ENCODE measurements at places on chromosomes 12 and 14. TPM values are rescaled to one million over a fixed set of nuclear protein-coding genes. Genes with fewer than 3 reads are reported as not detected.

DNA sequence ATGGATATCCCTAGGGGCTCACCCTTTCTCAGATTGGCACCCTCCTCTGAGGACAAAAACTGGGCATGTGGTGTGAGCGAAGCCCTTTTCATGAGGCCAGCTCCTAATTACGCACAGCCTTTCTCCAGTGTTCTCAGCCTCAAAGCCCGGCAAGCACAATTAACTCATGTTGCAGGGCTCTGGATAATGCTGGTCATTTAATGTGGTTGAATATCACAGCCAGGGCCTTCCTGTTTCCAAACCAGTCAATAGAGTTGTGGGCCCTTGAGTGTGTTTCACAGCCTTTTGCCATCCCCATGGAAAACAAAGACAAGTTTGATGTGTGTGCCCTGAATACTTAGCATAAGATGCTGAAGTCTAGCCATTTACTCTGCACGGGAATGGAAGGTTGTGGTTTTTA is 114.2 kb upstream of the ARHGAP5 start:
- no peak for DNase-seq

DNA sequence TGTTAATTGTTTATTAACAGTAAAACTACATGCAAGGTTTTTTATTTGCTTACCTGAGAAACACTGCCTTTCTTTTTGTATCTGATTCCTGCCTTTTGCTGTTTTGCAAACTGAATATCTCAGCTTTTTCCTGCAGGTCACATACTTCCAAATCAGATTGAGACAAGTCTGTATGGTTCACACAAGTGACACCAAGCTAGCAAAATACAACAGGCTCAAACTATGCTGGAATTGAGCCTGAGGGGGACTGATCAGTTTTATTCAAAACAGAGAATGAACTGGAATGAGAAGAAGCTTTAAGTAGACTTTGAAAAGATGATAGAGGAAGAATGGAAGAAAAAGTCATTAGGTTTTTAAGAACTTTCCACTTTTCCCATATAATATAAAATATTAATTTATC is 12.2 kb upstream of the CDK17 start:
- no peak for DNase-seq

DNA sequence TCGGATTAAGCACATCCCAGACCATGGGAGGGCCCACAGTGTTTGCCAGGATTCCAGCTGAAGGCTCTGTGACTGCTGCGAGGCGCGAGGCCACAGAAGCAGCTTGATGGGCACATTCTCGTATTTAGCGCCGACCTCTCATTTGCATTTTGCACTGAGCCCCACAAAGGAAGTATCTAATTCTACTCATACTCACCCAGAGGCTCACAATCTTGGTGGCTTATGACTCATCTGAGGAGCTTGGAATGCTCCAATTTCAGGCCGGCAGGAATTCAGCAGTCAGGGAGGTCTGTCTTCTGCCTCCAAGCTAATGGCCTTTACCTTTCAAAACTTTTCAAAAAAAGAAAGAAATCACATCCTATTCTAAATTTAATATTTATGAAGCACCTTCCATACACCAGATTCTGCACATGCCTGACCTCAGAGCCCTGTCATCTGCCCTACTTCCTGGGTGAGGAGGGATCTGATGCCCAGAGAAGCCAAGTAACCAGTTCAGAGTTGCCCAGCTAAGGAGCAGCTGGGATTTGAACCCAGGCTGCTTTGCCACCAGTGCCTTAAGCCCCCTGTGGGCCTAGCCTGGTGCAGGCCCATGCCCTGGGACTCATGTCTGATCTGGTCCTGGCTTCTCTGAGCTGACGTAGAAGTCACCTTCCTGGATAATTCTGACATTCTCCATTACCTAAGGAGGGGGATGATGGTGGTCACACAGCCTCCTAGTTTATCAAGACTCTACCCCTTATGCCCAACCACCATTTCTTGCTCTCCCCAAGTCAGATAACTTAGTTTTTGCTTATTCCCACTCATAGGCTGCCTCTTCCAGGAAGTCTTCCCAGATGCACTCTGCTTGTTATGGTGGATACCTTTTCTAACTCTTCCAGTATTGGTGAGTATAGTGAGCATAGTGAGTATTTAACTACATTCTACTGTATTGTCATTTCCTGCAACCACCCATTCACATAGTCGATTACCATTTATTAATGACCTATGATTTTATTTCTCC is 198.9 kb downstream of the RBM19 start:
- DNase-seq: no peak

PLA2G1B gene
- total RNA-seq: not detected

GRCh38 chr14:100606687-100607610 is 19.7 kb upstream of the BEGAIN start:
- no peak for DNase-seq

- peak; percentile 90 for DNase-seq
Measured at GRCh38 chr12:32535288-32535999, 136.1 kb downstream of the FGD4 start.

FAM186B gene
- total RNA-seq: 0.47 TPM

DNA sequence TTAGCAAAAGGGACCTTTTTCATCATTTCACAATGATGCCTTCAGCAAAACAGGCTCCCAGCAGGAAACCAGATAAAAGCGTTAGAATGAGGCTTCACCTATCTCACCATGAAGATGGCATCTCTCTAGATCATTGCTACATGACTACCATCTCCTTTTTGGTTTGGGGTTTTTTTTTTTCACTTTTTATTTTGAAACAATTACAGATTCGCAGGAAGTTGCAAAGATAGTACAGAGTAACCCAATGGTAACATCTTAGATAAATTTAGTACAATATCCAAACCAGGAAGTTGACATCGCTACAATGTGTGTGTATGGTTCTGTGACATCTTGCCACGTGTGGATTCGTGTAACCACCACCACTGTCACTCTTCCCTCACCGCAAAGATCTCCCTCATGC is 22.3 kb upstream of the PWP1 start:
- no peak for DNase-seq

PMCH gene
- total RNA-seq: not detected

IFNG-AS1 gene
- not detected for total RNA-seq

- no peak for DNase-seq
Measured at GRCh38 chr12:31037931-31038330, 35.7 kb upstream of the DDX11 start.

DNA sequence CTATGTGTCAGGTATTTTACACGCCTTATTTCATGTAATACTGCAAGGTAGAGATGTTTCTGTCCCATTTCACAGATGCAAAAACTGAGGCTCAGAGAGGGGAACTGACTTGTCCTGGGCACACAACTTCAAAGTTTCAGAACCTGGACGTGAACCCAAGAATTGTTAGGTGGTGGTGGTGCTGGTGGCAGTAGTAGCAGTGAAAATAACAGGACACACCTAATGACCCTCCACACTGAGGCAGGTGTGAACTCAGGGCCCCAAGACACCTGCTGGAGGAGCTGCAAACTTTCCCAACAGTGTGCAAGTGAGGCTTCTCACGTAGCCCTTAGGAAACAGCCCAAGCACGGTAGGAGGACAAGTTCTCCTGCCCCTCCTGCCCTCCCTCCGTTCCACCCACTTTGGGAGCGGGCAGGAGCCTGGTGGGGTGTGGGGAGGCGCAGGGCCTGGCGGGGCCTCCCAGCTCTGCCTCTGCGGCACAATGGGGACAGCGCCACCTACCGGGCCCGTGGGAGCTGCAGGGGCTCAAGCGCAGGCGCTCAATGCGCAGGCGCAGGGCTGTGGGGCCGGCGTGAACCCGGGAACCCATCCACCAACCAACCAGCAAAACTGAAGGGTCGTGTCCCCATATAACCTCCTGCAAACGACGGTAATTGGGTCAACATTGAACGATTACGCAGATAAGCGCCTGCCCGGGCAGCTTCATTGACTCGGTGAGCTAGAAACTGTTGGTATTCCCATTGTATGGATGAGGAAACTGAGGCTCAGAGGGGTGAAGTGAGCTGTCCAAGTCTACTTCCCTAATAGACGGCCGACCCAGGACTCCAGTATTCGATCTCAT is 12.0 kb upstream of the TRPV4 start:
- DNase-seq: peak; percentile 95

- no peak for DNase-seq
Measured at GRCh38 chr12:103687253-103687652, 100.2 kb downstream of the STAB2 start.

DNA sequence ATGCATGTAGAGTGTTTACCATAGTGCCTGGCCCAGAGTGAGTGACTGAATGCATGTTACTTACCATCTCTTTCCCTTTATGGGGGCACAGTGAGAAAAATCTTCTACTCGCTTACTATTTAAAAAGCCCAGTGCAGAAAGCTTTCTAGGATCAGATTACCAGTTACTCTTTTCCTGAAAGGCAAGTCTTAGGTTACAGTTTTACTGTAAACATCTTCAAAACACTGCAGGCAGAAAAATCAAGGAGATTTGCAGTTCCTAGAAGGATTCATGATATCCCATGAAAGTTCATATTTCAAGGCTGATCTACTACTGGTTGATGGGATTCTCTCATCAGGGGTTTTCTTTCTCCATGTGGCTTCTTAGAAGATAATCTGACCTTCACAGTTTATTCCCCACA is 29.3 kb upstream of the DAAM1 start:
- DNase-seq: no peak

DNA sequence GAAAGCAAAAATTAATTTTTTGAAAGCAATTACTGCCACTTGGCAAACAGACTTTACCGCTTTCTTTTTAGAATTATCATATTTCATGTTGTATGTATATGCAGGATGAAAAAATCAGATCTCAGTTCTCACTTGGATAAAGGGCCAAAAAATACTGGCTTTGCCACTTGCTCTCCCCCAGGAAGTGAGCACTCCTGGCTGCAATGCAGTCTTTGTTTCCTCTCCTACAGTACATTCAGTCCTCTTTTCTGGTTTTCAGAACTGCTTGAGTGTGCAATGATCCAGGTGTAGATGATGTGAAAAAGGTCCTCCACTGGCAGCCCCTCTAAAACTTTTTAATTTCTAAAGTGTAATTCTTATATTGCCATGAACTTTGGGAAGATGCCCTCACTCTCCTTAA is 183.4 kb downstream of the SLC25A21 start:
- DNase-seq: no peak

TCL1B gene
- not detected for total RNA-seq

NKX2-1 gene
- not detected for total RNA-seq

AP1G2 gene
- total RNA-seq: 15.5 TPM

GRCh38 chr14:21019366-21019765 is 5.5 kb downstream of the NDRG2 start:
- no peak for DNase-seq

DNA sequence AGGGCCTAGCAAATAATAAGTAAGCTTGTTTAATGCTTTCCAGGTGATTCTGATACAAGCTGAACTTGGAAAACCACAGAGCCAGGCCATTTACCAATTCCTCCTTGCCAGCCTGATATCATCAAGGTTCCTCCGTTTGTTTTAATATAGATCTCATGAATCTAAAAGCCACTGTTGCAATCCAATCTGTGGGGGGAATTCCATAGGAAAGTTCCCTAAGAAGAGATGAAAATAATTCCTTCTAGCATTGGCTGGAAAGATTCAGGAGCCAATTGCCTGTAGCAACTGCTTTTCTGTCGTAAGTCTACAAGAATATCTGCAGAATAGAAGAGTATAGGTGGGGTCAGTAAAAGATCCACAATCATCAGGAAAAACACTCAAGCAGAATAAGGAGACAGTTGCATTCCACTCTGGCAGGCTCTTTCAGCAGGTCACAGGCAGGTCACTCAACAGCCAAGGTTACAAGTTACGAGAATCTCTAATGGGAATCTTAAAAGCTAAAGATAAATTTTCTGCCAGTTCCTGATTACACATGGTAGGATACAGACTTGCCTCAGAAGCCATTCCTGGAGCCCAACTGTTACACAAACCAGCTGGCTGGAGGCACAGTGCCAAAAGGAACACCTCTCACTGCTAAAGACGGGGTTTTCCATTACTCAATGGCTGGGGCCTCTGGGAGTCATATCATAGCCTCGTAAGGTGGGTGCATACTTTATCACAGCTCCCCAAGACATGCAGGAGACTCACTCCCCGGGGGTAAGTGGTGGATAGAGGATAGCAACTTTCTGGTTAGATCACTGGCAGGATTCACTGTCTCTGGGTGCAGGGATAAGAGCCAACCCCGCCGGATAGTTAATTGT is 43.6 kb downstream of the FGD6 start:
- peak; percentile 76 for DNase-seq

SLC25A3 gene
- total RNA-seq: 1,843 TPM

GRCh38 chr12:53299454-53300180 is at the start of gene MYG1:
TSS of gene MYG1 (plus strand) at chr12:53299695. CDS start at chr12:53299738, 43 bp downstream.
- peak; percentile 91 for DNase-seq

DNA sequence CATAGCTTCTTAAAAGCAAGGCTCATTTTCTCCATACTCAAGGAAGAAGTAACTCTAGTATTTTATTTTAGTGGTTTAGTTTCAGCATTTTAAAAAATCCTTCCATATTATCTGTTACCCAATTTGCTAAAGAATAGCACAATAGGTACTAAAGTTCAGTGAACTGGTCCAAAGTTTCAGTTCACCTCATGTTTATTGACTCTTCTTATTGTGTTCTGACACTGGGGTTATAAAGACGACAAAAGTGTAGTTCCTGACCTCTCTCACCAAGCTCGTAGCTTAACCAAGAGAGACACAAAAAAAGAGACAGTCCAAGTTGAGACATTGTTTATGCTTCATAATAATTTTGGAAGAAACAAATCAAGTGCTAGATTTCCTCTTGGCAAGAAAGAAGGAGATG is 40.8 kb upstream of the SLC38A2 start:
- DNase-seq: no peak

Measured in left ventricle myocardium superior (tissue), 1 donor.